T-cell (primary cell): ENCODE measurements at places on chromosomes 13 and 19. TPM values are rescaled to one million over a fixed set of nuclear protein-coding genes. Genes with fewer than 3 reads are reported as not detected.

The EID2 gene
- total RNA-seq, result 15.4 TPM

The CYP2A6 gene
- total RNA-seq, result 1.1 TPM

The FCER2 gene
- 1.2 TPM for total RNA-seq

The ZNF490 gene
- total RNA-seq, result 12.2 TPM

The FFAR2 gene
- total RNA-seq, result not detected

The TRPC4 gene
- total RNA-seq, result not detected
